Memory B cell (primary cell): ENCODE measurements at places on chromosomes 16 and 17.

DNA sequence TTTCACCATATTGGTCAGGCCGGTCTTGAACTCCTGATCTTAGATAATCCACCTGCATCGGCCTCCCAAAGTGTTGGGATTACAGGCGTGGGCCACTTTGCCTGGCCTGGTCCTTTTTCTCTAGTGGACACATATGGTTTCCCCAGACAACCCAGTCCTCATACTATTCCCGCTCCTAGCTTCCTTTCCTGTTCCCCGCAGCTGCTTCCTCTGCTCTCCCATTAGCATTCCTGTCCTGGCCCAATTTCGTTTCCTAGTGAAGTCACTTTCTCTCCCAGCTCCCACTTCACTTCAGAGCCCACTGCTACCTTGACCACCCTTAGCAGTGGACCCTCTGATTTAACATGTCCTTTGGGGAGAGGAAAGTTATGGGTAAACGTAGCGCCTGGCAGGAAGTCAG, 11.3 kb downstream of the KATNIP start:
- DNase-seq = no peak

DNA sequence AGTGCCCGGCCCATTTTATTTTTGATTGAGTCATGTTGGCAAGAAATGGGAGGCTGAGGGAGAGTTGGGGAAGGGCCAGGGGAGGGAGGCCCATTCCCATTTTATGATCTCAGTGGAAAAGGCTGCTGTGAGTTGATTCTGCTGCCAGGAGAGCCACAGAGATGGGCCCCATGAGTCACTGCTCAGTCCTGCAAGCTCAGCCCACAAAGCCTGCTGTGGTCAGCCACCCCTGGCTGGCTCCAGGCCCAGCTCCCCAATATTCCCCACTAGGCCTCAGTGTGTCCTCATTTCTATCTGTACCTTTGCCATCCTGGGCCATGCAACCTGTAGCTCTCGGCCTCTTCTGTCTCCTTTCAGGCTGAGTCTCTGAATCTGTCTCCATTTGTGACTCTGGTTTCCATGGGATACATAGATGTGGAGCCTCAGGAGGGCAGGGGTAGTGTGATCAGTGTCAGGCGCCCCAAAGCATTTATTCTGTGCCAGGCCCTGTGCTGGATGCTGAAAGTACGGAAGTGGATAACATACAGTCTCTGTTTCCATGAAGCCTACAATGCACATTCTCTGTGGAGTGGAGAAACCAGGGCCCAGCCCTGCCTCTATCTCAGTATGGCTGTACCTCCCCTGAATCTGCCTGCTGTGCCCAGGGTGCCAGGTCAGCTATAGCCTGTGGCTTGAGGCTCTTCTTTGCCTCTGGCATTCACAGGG, 1.9 kb upstream of the PLEKHG4 start:
- no peak for DNase-seq

DNA sequence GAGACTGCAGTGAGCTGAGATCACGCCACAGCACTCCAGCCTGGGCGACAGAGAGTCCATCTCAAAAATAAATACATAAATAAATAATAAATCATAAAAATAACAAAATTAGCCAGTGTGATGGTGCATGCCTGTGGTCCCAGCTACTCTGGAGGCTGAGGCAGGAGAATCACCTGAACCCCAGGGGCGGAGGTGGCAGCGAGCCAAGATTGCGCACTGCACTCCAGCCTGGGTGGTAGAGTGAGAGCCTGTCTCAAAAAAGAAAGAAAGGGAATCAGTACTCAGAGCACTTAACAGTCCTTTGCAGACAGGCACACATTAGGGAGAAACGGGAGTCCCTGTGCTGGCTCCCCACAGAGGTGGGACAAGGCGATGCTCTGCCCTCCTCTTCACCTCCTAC, 25.1 kb downstream of the MAPK8IP3 start:
- DNase-seq = no peak

DNA sequence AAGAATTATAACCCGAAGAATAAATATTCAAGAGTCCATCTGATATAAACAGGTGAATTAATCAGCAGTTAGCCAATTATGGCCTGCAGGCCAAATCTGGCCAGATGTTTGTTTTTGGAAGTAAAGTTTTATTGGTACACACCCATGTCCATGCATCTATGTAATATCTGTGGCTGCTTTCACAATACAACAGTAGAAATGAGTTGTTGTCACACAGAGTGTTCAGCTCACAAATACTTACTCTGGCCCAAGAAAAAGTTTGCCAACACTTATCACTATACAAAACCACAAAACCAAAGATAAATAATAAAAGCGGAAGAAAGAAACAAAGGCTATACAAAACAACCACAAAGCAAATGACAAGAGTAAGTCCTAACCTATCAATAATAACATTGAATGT, 109.4 kb downstream of the CDYL2 start:
- no peak for DNase-seq

GRCh38 chr16:28526201-28527099, 12.3 kb downstream of the NUPR1 start:
- no peak for DNase-seq

GRCh38 chr17:28065706-28066105, 23.2 kb downstream of the NLK start:
- no peak for DNase-seq

GRCh38 chr16:30710971-30711370, 12.0 kb downstream of the SRCAP start:
- DNase-seq = no peak

- DNase-seq = no peak
Measured at GRCh38 chr16:2949705-2950352, 14.2 kb upstream of the KREMEN2 start.
